IMR-90 (cell line): ENCODE measurements at places on chromosomes 5 and 9. TPM values are rescaled to one million over a fixed set of nuclear protein-coding genes. Genes with fewer than 3 reads are reported as not detected.
A peak's percentile ranks its signal among the peaks of the same experiment; 100 is the strongest.

The CNTNAP3 gene
- 0.90 and 1.1 TPM in 2 replicates for total RNA-seq

The TSSK1B gene
- total RNA-seq = under 0.01 and 0.18 TPM in 2 replicates

The ADAM19 gene
- 35.5 and 38.3 TPM in 2 replicates for total RNA-seq

The IFNA5 gene
- not detected in 2 replicates for total RNA-seq

The ITGA2 gene
- 83.6 and 93.4 TPM in 2 replicates for total RNA-seq

The TMEM215 gene
- total RNA-seq = not detected in 2 replicates

The PCDHB16 gene
- total RNA-seq = 0.18 and 0.56 TPM in 2 replicates

The FGFR4 gene
- total RNA-seq = 0.90 and 1.7 TPM in 2 replicates

The SLCO6A1 gene
- not detected in 2 replicates for total RNA-seq

The MARCOL gene
- not detected in 2 replicates for total RNA-seq

The CCDC171 gene
- total RNA-seq = 2.2 and 2.5 TPM in 2 replicates

The GNA14 gene
- total RNA-seq = under 0.01 TPM in 1 of 2 replicates, not detected in the other

The GZMA gene
- total RNA-seq = not detected in 2 replicates

GRCh38 chr5:60437308-60437707 is 262.7 kb downstream of the DEPDC1B start:
- DNase-seq = no peak

DNA sequence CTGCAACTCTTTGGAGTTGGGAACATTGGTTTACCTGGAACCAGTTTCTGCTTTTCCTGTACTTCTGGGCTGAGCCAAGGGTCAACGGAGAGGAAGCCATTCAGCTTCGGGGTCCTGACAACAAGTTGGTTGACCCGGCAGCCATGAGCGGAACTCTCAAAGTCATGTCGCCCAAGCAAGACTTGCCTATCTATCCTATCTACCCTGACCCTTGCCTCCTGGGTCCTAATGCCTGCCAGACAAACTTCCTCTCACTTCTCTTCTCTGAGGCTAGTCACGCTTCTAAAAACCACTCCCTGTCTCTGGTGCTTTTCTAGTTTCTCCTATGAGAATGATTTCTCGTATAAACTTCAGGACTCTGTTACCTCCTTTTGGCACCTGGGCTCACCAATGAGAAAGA is 44.7 kb upstream of the CRHBP start:
- no peak for DNase-seq

- no peak for DNase-seq
Observed at GRCh38 chr5:102341681-102342288, 45.7 kb upstream of the SLCO4C1 start.

DNA sequence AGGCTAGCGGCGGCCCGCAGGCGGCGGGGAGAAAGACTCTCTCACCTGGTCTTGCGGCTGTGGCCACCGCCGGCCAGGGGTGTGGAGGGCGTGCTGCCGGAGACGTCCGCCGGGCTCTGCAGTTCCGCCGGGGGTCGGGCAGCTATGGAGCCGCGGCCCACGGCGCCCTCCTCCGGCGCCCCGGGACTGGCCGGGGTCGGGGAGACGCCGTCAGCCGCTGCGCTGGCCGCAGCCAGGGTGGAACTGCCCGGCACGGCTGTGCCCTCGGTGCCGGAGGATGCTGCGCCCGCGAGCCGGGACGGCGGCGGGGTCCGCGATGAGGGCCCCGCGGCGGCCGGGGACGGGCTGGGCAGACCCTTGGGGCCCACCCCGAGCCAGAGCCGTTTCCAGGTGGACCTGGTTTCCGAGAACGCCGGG is 253 bp downstream of the SLC12A2 start:
- peak; percentile 52 for DNase-seq

- DNase-seq = peak; percentile 73
Observed at GRCh38 chr5:90944116-90944515, 385.5 kb downstream of the ADGRV1 start.

DNA sequence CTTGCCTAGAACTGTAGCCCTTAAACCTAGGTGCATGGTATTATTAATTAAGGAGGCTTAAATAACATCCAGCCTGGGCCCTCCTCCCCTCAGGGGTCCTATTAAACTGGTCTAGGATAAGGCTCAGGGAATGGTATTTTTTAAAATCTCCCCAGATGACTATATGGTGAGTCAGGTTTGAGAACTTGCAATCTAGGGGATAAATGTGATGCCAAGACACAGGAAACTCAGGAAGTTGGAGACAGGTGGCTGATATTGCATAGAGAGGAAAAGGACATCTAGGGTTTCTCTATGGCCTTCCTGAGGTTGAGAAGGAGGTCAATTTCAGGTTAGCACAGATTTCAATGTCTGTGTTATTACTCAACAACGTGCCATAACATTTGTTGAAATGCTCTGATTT is 581.0 kb downstream of the TLE1 start:
- peak; percentile 46 for DNase-seq

- no peak for DNase-seq
Observed at GRCh38 chr9:21788752-21789151, 13.7 kb upstream of the MTAP start.

- no peak for DNase-seq
Observed at GRCh38 chr9:93463638-93464248, 10.4 kb upstream of the FAM120AOS start.

DNA sequence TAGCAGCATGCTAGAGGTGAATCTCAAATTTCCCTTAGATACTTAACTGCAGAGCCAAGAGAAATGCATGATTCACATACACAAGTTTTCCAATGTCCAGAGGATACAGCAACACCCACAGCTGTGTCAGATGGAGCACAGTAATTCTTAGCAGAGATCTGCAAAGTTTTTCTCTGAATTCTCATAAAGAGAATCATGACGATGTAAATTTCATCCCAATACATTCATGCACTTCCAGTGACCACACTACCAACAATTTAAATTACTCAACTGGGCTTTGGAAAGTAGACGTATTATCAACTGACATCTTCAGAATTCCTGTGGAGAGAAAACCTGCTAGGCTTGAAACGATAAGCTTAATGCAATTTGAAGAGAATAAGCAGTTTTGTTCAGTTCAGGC is 378.8 kb upstream of the TLE4 start:
- DNase-seq = peak; percentile 96

DNA sequence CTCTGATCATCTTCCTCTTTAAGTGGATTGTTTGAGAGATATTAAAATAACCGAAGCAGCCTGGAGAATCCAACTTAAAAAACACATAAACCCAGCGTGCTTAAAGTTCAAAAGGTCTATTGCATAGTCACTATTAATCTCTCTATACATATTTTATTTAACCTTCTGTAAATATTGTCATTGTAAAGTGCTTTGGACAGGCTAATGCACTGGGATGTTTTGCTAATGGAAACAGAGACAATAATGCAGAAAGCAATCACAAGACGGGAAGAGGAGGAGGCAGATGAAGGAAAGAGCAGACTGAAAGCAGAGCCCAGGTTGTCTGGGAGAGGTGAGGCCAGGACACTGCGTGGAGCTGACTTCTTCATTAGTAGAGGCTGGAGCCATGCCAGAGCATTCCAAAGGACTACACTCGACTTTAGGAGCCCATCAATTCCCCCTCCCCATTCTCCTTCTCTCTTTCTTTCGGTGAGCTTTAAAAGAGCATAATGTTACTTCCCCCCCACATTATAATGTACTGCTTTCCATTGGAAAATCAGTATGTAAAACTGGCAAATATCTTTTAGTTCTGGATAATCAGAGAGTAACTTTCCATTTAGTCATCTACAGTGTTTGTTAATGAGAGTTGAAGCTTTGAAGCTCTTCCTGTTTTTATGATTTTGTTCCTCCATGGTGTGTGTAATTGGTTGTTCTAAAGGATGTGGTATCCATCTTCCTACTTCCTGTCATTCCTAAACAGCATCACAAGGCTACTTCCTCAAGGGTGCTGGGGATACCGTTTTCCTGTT is 307.3 kb upstream of the MPDZ start:
- DNase-seq = no peak

DNA sequence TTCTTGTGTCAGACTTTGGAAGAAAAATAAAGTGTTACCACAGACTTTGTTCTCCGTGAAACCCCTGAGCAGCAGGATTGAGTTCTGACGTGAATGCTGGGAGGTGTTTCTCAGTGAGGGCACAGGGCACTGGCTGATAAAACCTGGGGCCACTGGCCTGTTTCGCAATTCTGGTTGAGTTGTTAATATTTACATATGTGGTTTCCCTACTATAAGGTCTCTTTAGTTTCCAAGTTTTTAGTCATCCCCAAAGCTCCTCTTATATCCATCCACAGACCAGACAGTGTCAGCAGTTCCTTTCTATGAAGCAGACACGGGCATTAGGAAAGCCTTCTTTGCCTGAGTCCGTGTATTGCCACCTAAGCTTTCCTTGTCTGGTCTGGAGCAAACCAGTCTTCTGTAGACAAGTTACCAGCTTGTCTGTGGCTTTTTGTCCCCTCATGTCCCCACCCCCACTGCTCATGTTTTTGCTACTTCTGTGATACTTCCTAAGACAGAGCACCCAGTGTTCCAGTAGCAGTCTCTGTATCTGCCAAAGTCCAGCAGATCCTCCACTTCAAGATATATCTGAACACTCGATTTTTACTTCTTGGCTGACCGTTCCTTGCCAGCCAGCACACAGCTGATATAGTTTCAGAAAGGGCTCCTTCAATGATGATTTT is 42.0 kb downstream of the ACO1 start:
- peak; percentile 99 for DNase-seq

DNA sequence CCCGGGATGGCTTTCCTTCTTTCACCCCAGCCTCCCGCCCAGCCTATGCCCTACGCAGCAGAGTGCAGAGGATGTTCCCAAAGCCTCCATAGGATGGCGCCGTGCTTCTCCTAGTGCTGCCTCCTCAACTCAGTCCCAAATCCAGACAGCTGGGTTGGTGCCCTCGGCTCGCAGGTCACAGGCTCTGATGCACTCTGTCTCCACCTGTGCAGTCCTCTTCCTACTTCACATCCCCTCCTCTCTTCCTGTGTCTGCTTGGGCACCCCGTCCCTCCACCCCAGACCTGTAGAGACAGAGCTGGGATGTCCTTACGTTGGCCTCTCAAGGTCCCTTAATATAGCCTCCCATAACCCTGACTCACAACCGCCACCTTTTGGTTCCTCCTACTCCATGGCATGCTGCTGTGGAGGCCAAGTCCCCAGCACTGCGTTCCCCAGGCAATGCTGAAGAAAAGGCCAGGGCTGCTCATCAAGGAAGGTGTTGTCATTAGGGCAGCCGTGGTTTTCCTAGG is 314.4 kb downstream of the GADD45G start:
- DNase-seq = no peak

DNA sequence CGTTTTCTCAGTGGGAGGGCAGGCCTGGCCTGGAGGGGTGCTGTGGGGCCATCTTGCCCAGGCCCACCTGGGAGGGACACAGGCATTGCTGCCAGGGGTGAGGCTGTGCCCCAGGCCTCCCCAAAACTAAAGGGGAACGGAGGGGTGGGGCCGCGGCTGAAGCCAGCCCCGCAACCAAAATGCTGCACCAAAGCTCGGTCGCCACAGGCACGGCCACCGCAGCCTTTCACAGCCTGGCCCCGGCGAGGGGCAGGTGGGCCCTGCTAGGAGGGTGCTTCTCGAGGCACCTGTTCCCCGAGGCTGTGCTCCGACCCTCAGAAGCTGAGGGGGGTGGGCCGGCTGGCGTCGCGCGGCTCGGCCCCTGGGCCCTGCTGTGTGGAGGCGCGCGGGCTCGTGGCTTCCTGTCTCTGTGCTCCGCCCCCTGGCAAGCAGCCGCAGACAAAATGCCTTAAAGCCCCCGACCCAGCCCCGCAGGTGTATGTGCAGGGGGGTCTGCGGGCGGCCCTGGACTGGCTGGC is 57.6 kb downstream of the JAK2 start:
- DNase-seq = no peak

GRCh38 chr9:37969130-37969529 is 65.2 kb upstream of the SLC25A51 start:
- DNase-seq = peak; percentile 62

GRCh38 chr9:95073042-95073607 is 244.4 kb downstream of the FANCC start:
- no peak for DNase-seq

DNA sequence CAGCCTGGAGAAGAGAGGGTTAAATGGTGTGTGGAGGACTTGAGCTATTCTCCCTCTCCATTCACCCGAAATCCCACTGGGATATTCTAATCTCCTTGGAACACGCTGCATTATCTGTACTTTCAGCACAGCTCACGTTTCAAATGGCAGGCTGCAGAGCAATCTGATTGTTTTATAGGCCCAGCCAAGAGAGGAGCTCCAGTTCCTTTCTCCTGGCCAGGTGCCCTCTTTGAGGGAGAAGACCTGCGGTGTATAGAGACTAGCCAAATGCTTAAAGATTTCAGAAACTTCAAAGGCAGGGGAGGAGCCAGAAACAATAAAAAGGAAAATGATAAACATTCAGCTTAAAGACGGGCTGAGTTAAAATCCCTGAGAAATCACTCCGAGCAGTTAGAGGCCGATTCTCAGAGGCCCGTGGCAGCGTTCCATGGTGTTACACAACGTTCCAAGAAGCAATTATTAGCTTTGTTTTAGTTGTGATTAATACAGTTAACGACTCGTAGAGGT is 564.0 kb upstream of the KLF4 start:
- DNase-seq = peak; percentile 80

DNA sequence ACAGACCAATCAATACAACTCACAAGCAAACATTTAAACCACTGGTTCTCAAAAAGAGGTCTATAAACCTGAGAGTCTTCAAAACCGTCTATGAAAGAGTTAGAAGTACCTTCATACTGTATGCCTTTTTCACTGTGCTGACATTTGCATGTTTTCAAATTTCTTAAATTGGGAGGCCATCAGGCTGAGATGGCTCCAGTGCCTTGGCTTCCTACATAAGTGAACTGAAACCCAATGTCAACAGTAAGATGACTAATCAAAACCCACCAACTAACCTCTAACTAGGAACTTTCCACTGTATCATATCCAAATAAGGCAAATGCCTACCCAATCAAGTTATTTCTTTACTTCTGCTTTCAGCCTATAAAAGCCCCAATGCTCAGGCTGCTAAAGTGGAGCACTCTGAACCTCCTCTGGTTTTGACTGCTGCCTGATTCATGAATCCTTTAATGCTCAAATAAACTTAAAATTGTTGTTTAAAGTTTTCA is 35.1 kb downstream of the FAM13B start:
- peak; percentile 35 for DNase-seq

GRCh38 chr5:89457411-89458331 is 574.7 kb upstream of the MEF2C start:
- DNase-seq = no peak

DNA sequence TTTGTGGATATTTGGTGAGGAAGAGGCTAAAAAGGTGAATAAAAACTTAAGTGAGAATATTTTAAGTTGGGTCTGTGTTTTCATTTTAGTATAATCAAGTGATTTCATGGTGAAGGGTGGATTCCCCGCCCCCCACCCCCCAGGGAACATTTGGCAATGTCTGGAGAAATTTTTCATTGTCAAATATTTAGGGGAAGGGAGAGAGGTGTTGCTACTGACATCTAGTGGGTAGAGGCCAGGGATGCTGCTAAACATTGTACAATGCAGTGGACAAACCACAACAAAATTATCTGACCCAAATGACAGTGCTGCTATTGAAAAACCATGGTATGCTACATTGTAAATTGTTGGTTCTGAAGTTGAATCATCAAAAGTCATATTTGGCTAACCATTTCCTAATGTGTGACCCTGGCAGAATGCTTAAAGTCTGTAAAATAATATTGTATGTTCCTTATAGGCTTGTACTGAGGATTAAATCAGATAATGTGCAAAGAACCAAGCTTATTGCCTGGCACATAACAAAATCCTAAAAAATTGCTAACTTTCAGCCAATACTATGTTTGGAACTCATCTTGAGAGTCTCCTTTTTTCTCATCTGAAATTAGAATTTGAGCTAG is 5.6 kb downstream of the C5orf24 start:
- peak; percentile 56 for DNase-seq

- DNase-seq = no peak
Observed at GRCh38 chr5:80797428-80798024, 142.7 kb upstream of the DHFR start.
